ENCODE measurements at places on chromosomes 12 and 14. TPM values are rescaled to one million over a fixed set of nuclear protein-coding genes. Genes with fewer than 3 reads are reported as not detected.

GRCh38 chr12:88309546-88309945 is 167.4 kb downstream of the TMTC3 start:
- no peaks in the 10 kb centered on the region for H3K36me3 ChIP-seq
- no peak overlapping the region for H3K4me3 ChIP-seq
- H3K4me1 ChIP-seq, result no peaks in the 10 kb centered on the region
- H3K27me3 ChIP-seq, result no peaks in the 10 kb centered on the region
- DNase-seq, result no peak
- H3K27ac ChIP-seq, result no peak overlapping the region

GRCh38 chr12:103580026-103580425 is 7.0 kb upstream of the STAB2 start:
- no peak overlapping the region for H3K4me3 ChIP-seq
- H3K36me3 ChIP-seq, result no peaks in the 10 kb centered on the region
- no peaks in the 10 kb centered on the region for H3K27me3 ChIP-seq
- no peaks in the 10 kb centered on the region for H3K4me1 ChIP-seq
- no peak overlapping the region for H3K27ac ChIP-seq

GRCh38 chr12:18723752-18724151 is 14.1 kb downstream of the PLCZ1 start:
- no peak overlapping the region for H3K27ac ChIP-seq
- H3K4me3 ChIP-seq, result no peak overlapping the region
- H3K36me3 ChIP-seq, result no peaks in the 10 kb centered on the region
- no peaks in the 10 kb centered on the region for H3K4me1 ChIP-seq
- DNase-seq, result no peak
- H3K27me3 ChIP-seq, result no peaks in the 10 kb centered on the region

- no peaks in the 10 kb centered on the region for H3K4me1 ChIP-seq
- no peaks in the 10 kb centered on the region for H3K36me3 ChIP-seq
These were observed 229.6 kb upstream of the EGLN3 start for GRCh38 chr14:34180434-34180833.

- H3K4me3 ChIP-seq, result no peak overlapping the region
- DNase-seq, result no peak
- no peaks in the 10 kb centered on the region for H3K4me1 ChIP-seq
- H3K36me3 ChIP-seq, result no peaks in the 10 kb centered on the region
- no peak overlapping the region for H3K27ac ChIP-seq
These were observed 17.7 kb upstream of the FOXJ2 start for GRCh38 chr12:8014836-8015235.

DNA sequence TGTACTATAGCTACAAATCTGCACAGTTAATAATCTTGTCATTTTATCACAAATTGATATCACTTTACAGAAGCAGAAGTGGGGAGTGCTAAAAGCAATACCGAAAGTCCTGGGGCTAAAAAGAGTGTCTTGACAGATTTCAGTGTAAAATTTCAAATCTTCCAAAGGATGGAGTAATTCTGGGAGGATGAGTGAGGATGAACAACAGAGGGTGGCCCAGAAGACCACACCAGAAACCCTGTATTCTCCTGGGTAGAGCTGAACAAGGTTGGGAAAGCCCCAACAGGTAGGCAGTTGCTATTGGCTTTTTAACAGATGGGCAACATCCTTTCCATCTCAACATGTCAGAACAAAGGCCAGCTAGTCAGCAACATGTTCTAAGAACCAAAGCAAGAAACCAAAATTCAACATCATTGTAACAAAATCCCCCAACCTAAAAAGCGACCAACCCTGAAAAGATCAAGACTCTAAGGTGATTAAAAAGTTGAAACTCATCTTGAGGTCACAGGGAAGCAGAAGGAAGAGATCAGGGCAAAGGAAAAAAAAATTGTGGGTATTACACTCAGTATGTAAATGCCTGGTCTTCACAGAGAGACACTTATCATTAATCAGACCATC is 38.8 kb downstream of the CBX5 start:
- no peak overlapping the region for H3K27ac ChIP-seq
- no peaks in the 10 kb centered on the region for H3K4me1 ChIP-seq
- H3K4me3 ChIP-seq, result no peak overlapping the region

GRCh38 chr12:4044101-4044500 is 170.9 kb upstream of the PARP11 start:
- H3K4me3 ChIP-seq, result no peak overlapping the region
- no peaks in the 10 kb centered on the region for H3K27me3 ChIP-seq
- H3K36me3 ChIP-seq, result no peaks in the 10 kb centered on the region
- no peak overlapping the region for H3K27ac ChIP-seq
- H3K4me1 ChIP-seq, result no peaks in the 10 kb centered on the region

Gene SERPINA12
- not detected for total RNA-seq

- DNase-seq, result no peak
- no peaks in the 10 kb centered on the region for H3K36me3 ChIP-seq
- H3K4me1 ChIP-seq, result no peaks in the 10 kb centered on the region
- no peaks in the 10 kb centered on the region for H3K27me3 ChIP-seq
- H3K4me3 ChIP-seq, result no peak overlapping the region
These were observed 75.9 kb downstream of the AEBP2 start for GRCh38 chr12:19515179-19515578.

GRCh38 chr14:74502236-74503019 is 8.9 kb downstream of the ISCA2 start:
- H3K27me3 ChIP-seq, result no peaks in the 10 kb centered on the region
- H3K27ac ChIP-seq, result peak overlapping the region; percentile 64
- no peak overlapping the region for H3K4me3 ChIP-seq
- H3K4me1 ChIP-seq, result no peaks in the 10 kb centered on the region
- DNase-seq, result peak; percentile 32

- no peaks in the 10 kb centered on the region for H3K27me3 ChIP-seq
- no peaks in the 10 kb centered on the region for H3K4me1 ChIP-seq
- H3K36me3 ChIP-seq, result no peaks in the 10 kb centered on the region
- DNase-seq, result peak; percentile 81
These were observed 27.4 kb downstream of the CFAP54 start for GRCh38 chr12:96516472-96517430.

GRCh38 chr14:61640158-61641136 is 54.9 kb upstream of the HIF1A start:
- H3K4me1 ChIP-seq, result no peaks in the 10 kb centered on the region
- H3K4me3 ChIP-seq, result no peak overlapping the region
- H3K27me3 ChIP-seq, result no peaks in the 10 kb centered on the region

Gene STXBP6
- total RNA-seq, result 13.8 TPM

Gene MMP19
- 36.6 TPM for total RNA-seq

DNA sequence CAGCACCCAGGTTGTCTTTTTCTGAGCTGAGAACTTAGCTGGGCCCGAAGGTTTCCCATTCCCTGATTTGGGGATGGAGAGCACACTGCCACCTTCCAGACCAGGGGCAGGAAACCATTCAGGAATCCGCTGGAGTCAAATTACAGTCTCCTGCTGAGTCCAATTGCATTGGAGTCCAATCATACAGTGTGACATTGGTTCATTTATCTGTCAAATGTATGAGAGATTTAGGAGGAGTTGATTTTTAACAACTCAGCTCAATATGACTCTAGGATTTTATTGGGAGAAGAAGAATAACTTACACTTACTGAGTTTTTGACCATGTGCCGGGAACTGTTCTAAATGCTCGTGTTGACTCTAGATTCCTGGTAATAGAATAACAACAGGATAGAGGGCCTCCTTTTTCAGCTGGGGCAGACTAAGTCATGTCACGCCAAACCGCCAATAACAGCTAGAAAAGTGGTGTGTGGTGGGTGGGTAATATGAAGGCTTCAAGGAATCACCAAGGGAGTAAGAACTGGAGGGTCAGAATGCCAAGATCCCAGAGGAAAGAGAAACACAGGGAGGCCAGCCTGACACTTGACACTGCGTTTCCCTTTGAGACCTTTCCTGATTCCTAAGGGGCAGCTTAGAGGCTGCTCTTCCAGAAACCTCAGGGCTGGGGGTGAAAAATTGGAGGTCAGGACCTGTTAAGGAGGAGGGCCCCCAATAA is 11.5 kb downstream of the SYNDIG1L start:
- H3K4me1 ChIP-seq, result no peaks in the 10 kb centered on the region
- no peaks in the 10 kb centered on the region for H3K27me3 ChIP-seq
- H3K27ac ChIP-seq, result no peak overlapping the region

- H3K4me1 ChIP-seq, result peaks cover 9% of the 10 kb centered on the region
- no peaks in the 10 kb centered on the region for H3K36me3 ChIP-seq
- no peak overlapping the region for H3K4me3 ChIP-seq
- H3K27ac ChIP-seq, result no peak overlapping the region
- H3K27me3 ChIP-seq, result no peaks in the 10 kb centered on the region
These were observed 58.8 kb downstream of the CHGA start for GRCh38 chr14:92981726-92982125.

Gene BCL11B
- total RNA-seq, result 0.55 TPM

GRCh38 chr12:57733928-57734327 is 4.6 kb downstream of the AGAP2 start:
- peaks cover 13% of the 10 kb centered on the region for H3K27me3 ChIP-seq
- H3K4me1 ChIP-seq, result peaks cover 29% of the 10 kb centered on the region
- DNase-seq, result no peak
- no peak overlapping the region for H3K4me3 ChIP-seq

Gene MBD6
- 138 TPM for total RNA-seq

DNA sequence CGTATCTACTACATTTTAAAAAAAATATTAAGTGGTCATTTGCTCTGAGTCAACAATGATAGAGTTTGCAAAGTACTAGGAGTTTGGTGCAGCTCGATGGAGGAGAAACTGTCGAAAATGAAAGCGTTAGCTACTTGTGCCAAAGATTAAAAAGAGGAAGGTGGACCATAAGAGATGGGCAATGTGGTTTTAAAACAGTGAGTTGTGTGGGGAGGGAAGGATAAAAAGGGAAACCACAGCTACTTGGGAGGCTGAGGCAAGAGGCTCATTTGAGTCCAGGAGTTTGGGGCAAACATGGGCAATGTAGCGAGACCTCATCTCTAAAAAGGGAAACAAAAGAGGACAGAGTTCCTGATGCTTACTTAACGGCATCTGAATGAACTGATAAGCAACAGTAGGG is 18.2 kb upstream of the STRAP start:
- DNase-seq, result no peak
- no peaks in the 10 kb centered on the region for H3K36me3 ChIP-seq
- H3K27ac ChIP-seq, result no peak overlapping the region
- H3K4me3 ChIP-seq, result no peak overlapping the region
- no peaks in the 10 kb centered on the region for H3K27me3 ChIP-seq

DNA sequence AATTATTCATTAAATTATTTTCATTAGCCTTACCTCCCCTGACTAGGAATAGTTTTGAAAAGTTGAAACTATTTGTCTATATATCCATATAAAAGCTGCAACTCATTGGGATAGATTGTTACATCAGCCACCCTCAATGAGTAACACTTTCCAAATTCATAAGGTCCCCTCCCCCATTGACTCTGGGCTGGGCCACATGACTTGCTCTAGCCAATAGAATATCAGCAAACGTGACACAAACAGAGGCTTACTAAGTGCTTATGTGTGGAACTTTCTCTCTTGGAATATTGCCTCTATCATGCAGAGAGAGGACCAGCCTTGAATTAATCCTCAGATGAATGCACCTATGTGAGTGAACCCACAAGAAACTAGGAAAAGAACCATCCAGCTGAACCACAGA is 213.7 kb downstream of the CCDC59 start:
- no peaks in the 10 kb centered on the region for H3K4me1 ChIP-seq
- H3K27ac ChIP-seq, result no peak overlapping the region
- H3K4me3 ChIP-seq, result no peak overlapping the region
- no peaks in the 10 kb centered on the region for H3K36me3 ChIP-seq

- H3K27me3 ChIP-seq, result no peaks in the 10 kb centered on the region
- H3K4me3 ChIP-seq, result no peak overlapping the region
- H3K36me3 ChIP-seq, result no peaks in the 10 kb centered on the region
- H3K4me1 ChIP-seq, result peaks cover 3% of the 10 kb centered on the region
These were observed 7.0 kb downstream of the PITPNM2 start for GRCh38 chr12:123143736-123144461.

Gene OVCH1
- not detected for total RNA-seq

- DNase-seq, result no peak
- peak overlapping the region; percentile 58 for H3K27ac ChIP-seq
- no peaks in the 10 kb centered on the region for H3K4me1 ChIP-seq
- no peak overlapping the region for H3K4me3 ChIP-seq
- H3K36me3 ChIP-seq, result no peaks in the 10 kb centered on the region
These were observed 88.7 kb upstream of the RAP1B start for GRCh38 chr12:68521848-68522502.

Gene CPSF6
- total RNA-seq, result 27.7 TPM

Gene RTL1
- not detected for total RNA-seq

Gene NYNRIN
- 4.9 TPM for total RNA-seq

Gene TAS2R7
- total RNA-seq, result 0.28 TPM

DNA sequence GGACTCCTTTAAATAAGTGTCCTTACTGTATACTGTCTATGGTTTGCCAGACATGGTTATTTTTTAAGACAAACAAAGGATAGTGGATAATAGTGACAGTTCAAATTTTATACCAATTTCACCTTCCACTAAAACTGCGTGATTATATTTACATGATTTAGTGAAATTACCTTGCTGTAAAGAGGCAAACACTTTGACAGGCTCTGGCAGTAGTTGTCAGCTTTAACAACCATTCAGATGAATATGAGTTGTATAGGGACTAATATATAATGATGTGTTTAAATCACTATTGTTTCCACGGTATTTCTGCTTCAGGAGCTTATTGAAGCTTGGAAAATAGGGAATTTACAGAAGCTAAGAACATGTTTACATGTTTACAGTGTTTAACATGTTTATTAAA is 1364.0 kb downstream of the FSCB start:
- H3K27ac ChIP-seq, result no peak overlapping the region
- no peak overlapping the region for H3K4me3 ChIP-seq
- no peaks in the 10 kb centered on the region for H3K27me3 ChIP-seq
- no peaks in the 10 kb centered on the region for H3K36me3 ChIP-seq
- no peaks in the 10 kb centered on the region for H3K4me1 ChIP-seq

DNA sequence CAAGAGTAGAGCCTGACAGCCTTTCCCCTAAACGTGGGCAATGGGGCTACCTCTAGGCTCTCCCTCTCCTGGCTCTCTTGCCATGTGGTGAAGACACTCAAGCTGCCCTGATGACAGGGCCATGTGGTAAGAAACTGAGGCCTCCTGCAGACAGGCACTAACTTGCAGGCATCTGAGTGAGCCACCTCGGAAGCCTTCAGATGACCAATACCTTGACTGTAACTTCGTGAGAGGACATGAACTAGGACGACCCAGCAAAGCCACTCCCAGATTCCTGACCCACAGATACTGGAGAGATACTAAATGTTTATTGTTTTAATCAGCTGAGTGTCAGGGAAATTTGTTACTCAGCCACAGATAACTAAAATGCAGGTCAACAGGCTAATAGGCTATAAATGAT is 96.4 kb downstream of the EFCAB11 start:
- H3K36me3 ChIP-seq, result no peaks in the 10 kb centered on the region
- H3K4me3 ChIP-seq, result no peak overlapping the region
- no peaks in the 10 kb centered on the region for H3K27me3 ChIP-seq
- H3K27ac ChIP-seq, result no peak overlapping the region
- H3K4me1 ChIP-seq, result no peaks in the 10 kb centered on the region
- no peak for DNase-seq

- H3K27me3 ChIP-seq, result no peaks in the 10 kb centered on the region
- no peak overlapping the region for H3K27ac ChIP-seq
- H3K4me1 ChIP-seq, result no peaks in the 10 kb centered on the region
- DNase-seq, result no peak
- no peaks in the 10 kb centered on the region for H3K36me3 ChIP-seq
- H3K4me3 ChIP-seq, result no peak overlapping the region
These were observed 56.4 kb downstream of the TESC start for GRCh38 chr12:117042862-117043261.

Gene MIPOL1
- total RNA-seq, result 43.5 TPM

GRCh38 chr14:66442953-66443571 is 43.1 kb upstream of the CCDC196 start:
- H3K4me1 ChIP-seq, result no peaks in the 10 kb centered on the region
- no peak for DNase-seq
- no peak overlapping the region for H3K4me3 ChIP-seq
- no peaks in the 10 kb centered on the region for H3K27me3 ChIP-seq
- H3K36me3 ChIP-seq, result no peaks in the 10 kb centered on the region
- H3K27ac ChIP-seq, result no peak overlapping the region

Data from uterus (tissue), 4 donors.